Activated naive CD8-positive, alpha-beta T cell treated with anti-CD3 and anti-CD28 coated beads, Interleukin-2, amount 50 U/mL, for 24 hours (primary cell): ENCODE measurements at places on chromosomes 11 and 22.

- no peaks in the 10 kb centered on the region for H3K4me1 ChIP-seq
- DNase-seq: no peak
- H3K4me3 ChIP-seq: no peak overlapping the region
- no peaks in the 10 kb centered on the region for H3K27me3 ChIP-seq
- H3K36me3 ChIP-seq: peaks cover 6% of the 10 kb centered on the region
- H3K27ac ChIP-seq: no peak overlapping the region
These were observed 15.6 kb upstream of the ARHGAP8 start for GRCh38 chr22:44736581-44737405.

DNA sequence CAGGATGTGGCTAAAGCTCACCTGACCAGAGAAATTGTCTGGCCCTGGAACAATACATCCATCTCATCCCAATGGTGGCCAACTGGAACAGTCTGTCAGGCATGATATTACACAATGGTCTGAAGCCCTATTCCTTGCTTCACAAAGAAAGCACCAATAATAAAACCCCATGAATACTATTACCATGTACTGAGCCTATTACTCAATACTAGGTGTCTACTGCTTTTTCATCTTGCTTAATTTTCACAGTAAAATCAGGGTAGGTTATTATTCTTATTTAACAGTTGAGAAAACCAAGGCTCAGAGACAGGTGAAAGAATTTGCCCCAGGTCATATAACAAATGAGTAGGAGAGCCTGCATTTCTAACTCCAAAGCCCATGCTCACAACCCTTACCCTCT lies 68.9 kb upstream of the CAPRIN1 start:
- peaks cover 12% of the 10 kb centered on the region for H3K27me3 ChIP-seq
- H3K27ac ChIP-seq: no peak overlapping the region
- no peaks in the 10 kb centered on the region for H3K36me3 ChIP-seq
- H3K4me3 ChIP-seq: no peak overlapping the region

GRCh38 chr22:47192651-47193437 lies 430.4 kb downstream of the TBC1D22A start:
- H3K36me3 ChIP-seq: no peaks in the 10 kb centered on the region
- peak; percentile 8 for DNase-seq
- no peaks in the 10 kb centered on the region for H3K27me3 ChIP-seq
- H3K27ac ChIP-seq: no peak overlapping the region

DNA sequence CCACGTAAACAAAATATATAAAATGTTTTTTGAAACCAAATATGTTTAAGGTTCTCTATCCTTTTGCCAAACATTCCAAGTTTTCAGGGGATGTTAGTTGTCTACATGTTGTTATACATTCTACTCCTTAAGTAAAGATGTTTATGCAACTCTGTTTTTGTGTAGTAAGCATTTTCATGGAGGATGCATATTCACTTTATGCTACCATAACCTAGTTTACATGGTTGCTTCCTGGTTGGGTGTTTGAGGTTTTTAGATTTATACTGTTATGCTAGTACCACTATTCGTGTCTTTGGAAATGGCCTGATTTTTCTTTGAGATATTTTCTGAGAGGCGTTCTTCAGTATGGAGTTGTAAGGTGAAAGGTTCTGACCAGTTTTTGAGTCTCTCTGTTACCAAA lies 131.1 kb upstream of the SORL1-AS1 start:
- H3K27ac ChIP-seq: peak overlapping the region; percentile 41
- no peaks in the 10 kb centered on the region for H3K27me3 ChIP-seq
- no peak for DNase-seq
- H3K4me3 ChIP-seq: no peak overlapping the region
- peaks cover 25% of the 10 kb centered on the region for H3K4me1 ChIP-seq
